RWPE2 (cell line): ENCODE measurements at places on chromosomes 6 and 20.
A peak's percentile ranks its signal among the peaks of the same experiment; 100 is the strongest.

GRCh38 chr6:125791151-125791819, 525 bp downstream of the NCOA7 start:
- DNase-seq: no peak

DNA sequence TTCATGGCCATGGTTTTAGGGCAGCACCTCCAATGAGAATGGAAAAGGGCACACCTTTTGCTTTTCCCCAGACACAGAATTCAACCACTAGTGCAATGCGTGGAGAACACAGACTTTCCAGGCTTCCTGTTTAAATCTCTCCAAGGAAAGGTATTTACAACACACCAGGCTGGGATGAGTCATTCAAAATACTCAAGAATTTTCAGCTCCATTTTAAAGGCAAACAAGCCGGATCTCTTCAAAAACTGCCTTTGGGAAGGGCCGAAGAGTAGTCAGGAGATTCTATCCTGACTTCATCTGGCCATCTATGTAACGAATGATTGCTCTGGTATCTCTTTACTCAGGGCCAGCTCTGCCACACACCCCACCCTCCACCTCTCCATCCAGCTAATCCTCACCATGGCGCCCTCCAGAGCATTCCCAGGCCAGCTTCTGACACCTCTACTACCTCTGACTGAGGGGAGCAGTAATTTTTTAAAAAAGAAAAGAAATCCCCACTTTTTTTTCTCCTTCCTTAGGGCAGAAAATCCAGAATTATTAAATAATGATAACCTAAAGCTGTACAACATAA, 254.6 kb downstream of the LY86 start:
- no peak for DNase-seq

DNA sequence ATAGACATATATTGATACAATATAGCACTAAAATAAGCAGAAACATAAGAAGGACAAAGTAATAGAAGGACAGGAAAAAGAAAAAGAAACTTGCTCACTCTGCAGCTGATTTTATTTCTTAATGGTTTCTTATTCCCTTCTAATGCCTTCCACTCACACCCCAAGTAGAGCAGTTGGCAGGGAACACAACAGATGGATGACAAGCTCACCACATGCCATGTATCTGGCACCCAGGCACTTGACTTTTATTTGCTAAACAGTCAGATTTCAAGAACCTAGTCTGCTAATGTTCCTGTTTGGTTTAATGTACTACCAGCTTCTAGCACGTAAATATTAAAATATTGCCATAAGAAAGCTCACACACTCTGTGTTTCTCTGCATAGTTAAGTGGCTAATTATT, 87.1 kb downstream of the COL19A1 start:
- DNase-seq: no peak

DNA sequence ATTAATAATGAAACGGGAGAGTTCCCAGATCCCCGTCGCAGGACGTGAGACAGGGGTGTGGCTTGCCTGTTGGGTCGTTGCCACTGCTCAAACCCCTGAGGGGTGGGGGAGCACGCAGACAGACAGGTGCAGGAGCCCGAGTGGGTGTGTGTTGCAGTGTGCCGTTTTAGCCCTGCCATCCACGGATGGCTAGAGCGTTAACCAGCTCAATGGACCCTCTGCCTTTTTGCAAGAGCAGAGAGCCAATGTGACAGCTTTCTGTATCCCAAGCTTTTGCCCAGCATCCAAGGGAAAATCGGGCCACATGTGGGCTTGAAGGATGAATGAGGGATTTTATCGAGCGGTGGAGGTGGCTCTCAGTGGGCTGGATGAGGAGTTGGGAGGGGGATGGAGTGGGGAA, 237.9 kb downstream of the TSHZ2 start:
- DNase-seq: no peak

- DNase-seq: no peak
These were observed 203.9 kb downstream of the PHF3 start for GRCh38 chr6:63839485-63839884.

DNA sequence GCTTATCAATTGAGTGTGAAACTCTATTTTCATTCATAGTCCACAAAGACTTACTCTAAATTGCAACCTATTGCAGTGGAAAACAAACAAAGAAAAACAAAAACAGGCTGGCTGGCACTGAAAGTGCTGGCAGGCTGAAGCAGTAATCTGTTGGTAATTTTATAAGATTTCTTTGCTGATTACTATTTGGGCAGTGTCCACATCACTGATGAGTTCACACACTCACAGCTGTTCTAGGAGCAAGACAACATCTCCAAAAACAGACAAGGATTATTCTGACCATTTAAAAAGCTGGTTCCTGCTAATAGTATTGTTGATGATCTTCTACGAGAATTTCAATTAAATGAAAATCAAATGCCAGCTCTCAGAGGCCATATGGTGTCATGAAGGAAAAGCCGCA, 26.9 kb downstream of the MARCKS start:
- DNase-seq: no peak

DNA sequence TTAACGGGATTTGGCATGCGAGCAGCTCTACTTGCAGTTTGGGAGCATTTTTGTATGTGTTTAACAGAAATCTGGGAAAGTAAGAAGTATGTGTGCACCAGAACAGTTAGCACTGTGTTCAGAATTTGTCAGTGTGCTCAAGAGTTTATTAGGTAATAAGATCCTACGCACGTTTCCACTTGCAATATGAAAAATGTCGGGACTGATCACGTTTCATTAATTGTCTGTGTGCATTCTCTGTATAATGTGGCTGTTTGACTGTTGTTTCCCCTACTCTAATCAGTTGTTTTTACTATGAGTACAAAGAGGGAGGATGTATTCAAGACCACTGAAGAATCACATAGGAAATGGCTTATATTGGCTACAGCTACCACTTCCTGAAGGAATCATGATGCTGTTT, 349.7 kb upstream of the POU3F2 start:
- DNase-seq: no peak

DNA sequence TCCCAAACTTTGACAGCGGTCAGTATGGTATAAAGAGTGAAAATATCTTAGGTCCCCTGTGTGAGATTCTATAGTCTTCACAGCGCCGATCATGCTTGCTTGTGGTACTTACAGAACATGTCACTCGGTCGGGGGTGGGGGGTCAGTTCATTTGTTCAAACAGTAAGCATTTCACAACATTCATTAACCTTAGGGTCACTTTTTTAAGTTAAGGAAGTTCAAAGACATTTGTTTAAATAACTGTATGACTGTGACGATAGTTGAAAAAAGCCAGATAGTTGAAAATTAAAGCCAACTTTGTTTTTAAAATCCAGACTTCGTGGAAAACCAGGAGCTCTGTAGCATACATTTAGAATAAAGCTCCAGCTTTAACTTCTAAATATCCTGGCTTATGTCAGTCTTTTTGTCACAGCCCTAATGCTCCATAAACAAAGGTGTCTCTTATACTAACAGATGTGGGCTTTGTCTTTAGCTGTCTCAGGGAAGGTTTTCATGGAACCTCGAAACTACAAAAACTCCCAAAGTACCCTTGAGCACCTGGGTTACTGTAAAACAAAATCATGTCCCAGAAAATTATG, 57.9 kb upstream of the PHACTR2 start:
- no peak for DNase-seq

DNA sequence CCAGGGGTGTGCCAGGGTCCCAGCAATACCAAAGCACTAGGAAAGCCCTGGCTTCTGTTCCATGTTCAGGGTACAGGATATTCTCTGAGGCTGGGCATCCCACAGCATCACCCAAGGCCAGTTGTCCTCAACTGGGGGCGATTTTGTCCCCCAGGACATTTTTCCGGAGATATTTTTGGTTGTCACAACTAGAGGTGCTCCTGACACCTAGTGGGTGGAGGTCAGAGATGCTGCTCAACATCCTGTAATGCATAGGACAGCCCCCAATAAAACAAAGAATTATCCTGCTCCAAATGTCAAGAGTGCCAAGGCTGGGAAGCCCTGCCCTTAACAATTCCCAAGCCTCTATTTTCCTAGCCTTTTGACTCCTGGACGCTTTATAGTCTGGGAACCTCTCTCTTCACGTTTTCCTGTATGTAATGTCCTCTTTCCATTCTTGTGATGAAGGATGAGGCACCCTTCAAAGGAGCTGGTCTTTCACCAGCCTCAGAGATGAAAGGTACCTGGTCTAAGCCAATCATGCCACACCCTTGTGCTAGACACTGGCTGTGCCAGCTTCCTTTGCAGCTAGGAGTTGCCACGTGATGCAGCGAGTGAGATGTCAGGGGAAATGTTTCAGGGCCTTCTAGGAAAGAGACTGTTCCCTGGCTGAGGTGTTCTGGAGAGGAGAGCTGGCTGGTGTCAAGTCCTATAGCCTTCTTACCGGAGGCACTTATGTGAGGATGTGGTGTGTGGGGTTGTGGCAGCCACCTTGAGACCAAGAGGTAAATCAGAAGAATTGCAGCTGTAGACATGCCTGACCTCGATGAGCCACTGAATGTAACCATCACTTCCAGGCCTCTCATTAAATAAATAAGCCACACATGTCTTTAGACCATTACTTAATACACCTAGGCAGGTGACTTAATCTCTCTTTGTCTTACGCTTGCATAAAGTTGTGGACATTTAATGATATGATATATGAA, 23.4 kb upstream of the KCNG1 start:
- DNase-seq: peak; percentile 35

GRCh38 chr6:129344379-129344778, 365.6 kb downstream of the ARHGAP18 start:
- DNase-seq: no peak
